GF-D8 (cell line): ENCODE measurements at places on chromosomes 7 and 10.

- no peak for DNase-seq
Observed at GRCh38 chr7:5550385-5550784, 126.8 kb upstream of the TNRC18 start.

DNA sequence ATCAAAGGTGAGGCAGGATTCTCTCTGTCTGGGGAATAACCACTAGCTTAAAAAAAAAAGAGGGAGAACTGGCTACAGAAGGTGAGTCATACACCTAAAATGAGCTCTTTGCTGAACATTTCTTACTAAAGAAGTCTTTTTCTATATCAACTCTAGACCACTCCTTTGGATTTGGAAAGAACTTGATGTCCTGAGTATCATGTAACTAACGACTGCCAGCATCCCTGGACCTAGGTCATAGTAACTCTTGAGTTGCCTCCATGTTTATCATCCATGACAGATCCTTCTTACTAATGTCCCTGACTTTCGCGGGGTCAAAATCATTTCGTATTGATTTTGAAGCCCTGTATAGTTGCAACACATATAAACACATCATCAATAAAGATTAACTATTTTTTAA lies 89.1 kb downstream of the CNOT4 start:
- DNase-seq = no peak

DNA sequence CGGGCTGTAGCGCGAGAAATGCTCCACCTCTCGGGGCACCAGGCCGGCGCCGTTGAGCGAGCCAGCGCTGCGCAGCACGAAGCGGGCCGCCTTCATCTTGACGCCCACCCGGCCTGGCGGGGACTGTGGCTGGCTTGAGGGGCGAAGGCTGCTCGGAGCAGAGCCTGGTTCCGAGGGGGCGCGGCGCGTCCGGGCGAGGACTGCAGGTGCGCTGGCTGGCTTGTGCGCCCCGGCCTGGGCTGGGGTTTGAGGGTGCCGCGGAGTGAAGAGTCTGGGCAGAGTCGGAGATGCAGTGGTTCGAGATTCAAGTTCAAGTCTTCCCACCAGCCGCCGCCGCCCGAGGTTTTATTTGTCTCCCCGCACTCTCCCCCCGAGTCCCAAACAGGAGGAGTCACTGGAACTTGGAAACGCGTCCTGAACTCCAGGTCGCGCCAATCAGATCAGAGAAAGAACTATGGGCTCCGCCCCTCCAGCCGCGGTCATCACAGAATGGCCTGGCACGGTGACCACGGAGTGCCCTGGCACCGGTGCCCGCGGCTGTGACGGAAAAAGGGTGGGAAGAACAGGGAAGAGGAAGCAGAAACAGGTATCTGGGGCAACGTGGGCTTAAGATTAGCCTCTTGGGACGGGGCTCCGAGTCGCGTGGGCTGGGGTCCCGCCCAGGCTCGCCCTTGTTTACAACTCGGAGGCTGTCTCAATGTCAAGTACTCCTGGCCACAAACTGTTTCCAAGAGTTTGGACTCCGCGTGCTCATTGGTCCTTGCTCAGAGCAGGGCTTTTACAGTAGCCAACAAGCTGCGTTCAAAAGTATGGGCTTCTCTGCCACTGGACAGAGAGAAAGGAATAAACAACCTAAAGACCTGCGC lies at the start of gene PDK4:
Gene PDK4, minus strand, starts transcription at position 319 of the 866 bp plus-strand sequence. Its CDS starts 223 bp downstream, at position 96.
- no peak for DNase-seq

DNA sequence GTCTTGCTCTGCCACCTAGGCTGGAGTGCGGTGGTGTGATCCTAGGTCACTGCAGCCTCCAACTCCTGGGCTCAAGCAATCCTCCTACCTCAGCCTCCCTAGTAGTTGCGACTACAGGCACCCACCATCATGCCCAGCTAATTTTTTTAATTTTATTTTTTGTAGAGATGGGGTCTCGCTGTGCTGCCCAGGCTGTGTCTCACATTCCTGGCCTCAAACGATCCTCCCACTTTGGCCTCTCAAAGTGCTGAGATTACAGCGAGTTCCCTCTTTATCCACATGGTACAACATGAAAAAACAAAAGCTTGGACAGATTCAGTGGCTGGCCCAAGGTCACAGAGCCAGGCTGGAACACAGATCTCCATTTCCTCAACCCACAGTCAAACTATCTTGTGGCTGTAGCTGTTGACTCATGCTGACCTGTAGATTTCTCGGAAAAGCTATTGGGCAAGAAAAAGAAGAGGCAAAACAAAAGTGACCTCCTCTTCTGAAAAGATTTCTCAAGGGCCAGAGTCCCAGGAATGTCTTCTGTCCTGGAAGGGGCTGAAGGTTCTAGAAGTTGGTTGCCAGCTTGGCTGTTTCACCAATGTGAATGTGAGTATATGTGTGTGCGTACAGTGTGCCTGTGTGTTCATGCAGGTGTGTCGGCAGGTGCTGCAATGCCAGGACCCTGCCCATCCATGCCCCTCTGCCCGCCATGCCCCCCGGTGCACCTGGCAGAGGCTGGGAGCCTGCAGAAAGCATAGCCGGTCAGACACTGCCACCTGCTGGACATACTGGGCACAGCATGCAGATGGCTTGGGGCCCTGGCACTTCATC lies 28.4 kb downstream of the TMEM130 start:
- DNase-seq = no peak

GRCh38 chr10:108631332-108631731 lies 1292.0 kb downstream of the XPNPEP1 start:
- DNase-seq = no peak

DNA sequence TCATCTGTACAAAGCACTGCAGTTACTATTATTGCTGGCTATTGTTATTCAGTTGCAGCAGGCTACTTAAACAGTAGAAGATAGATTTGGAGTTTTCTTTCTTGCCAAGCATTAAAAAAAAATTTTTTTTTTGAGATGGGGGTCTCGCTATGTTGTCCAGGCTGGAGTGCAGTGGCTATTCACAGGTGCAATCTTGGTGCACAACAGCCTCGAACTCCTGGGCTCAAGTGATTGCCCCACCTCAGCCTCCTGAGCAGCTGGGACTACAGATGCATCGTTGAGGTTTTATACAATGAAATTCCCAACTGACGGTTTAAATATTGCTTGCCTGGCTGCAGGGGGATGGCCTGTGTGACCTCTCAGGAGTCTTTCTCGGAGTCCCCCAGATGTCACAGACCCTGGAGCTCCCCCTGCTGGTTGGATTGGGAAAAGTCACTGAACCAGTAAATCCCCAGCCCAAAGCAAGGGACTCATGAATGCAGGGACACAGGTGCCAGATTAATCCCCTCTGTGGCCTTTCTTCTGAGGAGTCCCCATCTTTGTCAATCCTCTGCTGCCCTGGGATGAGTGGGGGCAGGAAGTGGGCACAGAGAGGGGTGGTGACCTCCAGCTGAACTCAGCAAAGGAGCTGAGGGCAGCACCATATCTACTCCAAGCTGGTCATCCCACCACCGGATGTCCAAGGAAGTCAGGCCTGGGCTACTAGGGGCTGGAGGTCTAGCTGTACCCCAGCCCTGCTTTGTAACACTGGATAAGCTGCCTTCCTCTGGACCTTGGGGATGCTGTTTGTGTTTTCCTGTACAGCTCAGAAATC lies 149.6 kb downstream of the C10orf105 start:
- no peak for DNase-seq

DNA sequence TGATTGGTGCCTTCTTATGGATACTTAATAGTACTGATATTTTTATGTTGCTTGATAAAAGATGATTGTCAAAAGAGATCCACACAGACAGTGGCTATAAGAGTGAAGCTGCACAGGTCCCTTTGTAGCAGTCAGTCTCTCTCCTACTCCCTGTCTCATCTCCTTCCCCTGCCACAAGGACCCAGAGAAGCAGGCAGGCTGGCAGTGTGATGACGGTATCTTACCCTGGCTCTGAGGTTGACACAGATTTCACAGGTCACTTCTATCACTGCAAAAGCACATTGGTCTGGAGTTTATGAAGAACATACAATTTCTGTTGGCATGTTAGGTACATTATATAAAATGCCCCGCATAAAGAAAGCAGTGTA lies 64.4 kb upstream of the AHR start:
- peak; percentile 40 for DNase-seq

- DNase-seq = no peak
Observed at GRCh38 chr10:8874972-8875371, 820.5 kb downstream of the GATA3 start.

DNA sequence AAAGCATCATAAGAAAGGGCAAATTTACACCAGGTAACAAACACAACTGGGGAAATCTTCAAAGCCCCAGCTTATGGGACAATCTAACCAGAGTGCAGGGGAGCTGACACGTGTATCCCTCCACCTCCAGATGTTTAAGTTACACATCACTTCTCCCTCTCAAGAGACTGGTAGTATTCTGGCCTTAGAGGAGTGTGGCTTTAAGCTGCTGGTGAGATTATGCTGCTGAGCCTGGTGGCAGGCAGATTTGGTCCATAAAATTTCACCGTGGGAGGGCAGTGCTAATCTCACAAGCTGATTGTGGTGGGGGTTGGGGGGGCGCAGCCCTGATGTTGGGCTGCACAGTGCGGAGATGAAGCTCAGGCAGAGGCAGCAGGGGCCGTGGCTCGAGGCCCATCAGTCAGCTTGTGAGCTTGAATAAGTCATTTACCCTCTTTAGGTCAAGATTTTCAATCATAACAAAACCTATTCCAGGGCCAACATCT lies 431.0 kb upstream of the GALNT17 start:
- no peak for DNase-seq

DNA sequence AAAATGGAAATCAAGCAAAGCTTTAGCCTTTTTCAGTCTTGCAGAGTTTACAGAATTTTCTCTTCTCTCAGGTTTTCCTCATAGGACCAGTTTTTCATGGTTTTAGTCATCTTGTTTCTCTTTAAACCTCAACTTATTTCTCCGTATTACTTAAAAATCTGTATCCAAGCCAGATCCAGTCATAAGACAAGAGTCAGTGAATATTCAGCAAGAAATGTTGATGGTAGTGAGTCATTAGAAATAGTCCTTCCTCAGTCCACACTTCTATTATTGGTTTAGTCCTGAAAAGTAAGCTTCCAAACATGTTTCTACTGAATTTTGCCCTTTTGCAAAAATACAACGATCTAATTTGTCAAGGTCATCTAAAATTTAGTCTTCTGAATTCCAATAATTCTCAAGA lies 107.0 kb downstream of the VIM start:
- DNase-seq = no peak

GRCh38 chr10:17352583-17352982 lies 101.8 kb downstream of the ST8SIA6 start:
- no peak for DNase-seq

GRCh38 chr7:108073305-108074070 lies 56.7 kb downstream of the LAMB4 start:
- DNase-seq = no peak

- no peak for DNase-seq
Observed at GRCh38 chr10:78913219-78914059, 155.3 kb upstream of the ZMIZ1 start.

DNA sequence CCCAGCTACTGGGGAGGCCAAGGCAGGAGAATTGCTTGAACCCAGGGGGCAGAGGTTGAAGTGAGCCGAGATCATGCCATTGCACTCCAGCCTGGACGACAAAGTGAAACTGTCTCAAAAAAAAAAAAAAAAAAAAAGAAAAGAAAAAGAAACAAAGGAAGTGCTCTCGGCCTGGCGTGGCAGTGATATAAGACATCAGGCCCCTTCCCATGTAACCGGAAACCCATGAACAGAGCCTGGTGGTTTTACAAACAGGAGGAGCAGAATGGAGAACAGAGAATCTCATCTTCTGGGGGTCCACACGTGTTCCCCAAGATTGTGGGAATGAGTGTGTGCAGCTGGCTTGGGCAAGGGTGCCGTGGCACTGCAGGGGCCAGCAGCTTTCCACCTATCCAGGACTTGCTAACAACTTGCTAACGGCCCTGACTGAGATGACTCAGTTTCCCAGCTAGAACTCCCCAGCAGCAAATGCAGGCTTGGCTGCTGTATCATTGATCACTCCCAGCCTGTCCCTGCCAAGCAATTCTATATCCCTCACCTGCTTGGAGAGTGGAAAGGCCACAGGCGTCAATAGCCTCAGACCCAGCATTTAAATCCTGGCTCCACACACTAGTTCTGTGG lies 103.0 kb downstream of the COL26A1 start:
- no peak for DNase-seq

DNA sequence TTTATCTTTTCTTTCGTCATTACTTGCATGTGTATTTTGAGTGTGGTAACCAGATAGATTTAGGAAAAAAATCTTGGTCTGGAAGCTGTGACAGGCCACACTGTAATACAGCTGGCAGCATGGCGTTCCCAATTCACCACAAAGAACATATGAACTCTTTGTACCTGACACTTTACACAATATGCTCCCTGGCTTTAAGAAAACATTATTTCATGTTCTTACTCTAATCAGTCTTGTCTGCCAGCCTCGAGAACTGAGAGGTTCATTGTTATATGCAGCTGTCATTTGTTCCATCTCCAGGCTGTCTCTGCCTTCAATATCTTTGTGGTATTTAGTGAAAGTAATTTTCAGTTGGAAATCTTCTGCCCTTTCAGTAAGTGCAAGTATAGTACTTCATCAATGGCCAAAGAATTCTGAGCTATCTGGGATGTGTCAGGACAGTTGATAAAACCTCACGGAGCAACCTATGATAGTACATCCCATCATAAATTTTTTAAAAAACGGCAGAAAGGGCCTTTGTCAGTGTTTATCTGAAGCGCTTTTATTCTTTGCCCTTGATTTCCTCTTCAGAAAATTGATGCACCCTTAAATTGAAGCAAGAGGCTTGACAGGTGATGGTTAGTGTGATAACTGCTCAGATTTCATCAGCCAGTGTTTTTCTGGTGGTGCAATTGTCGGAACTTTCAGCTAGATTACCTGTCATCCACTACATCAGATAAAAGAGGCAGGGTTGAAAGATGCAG lies 146.3 kb upstream of the SP8 start:
- DNase-seq = no peak

DNA sequence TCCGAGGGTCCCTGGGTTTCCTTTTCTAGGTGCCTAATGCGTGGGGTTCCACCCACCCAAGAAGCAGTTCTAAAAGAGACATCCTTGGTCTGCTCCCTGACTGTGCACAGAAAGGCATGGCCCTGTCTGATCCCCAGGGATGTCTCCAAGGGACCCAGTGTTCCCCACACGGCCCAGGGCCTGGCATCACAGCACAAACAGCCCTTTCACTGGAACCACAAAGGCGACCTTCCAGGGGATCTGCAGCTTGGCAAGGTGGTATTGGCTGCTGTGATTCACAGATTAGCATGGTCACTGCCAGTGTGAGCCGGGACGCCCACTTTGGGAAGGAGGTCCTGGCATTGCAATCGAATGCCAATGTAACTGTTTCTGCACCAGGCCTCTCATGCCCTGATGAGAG lies 6.4 kb downstream of the KCNMA1 start:
- no peak for DNase-seq

- DNase-seq = no peak
Observed at GRCh38 chr7:135879233-135879632, 97.9 kb downstream of the MTPN start.

GRCh38 chr7:43668035-43668434 lies 61.3 kb downstream of the COA1 start:
- DNase-seq = no peak

GRCh38 chr10:86340991-86341260 lies 25.7 kb downstream of the GRID1 start:
- DNase-seq = no peak

DNA sequence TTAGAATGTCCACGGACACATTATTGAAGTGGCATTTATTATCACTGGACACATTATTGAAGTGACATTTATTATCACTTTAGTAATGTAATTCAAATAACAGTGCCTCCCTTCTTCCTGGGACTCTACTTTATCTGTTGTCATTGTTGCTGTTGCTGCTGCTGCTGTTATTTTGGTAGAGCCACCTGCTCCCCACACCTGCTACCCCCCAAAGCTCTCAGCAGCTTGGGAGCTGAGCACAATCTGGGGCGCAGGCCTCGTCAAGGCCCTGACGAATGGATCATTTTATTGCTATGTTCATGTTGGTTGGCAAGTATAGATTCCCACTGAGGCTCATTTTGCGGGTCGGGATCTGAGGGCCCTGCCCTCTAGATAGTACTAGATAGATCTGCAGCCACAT lies 24.8 kb downstream of the FIGNL1 start:
- no peak for DNase-seq
